ENCODE measurements at places on chromosomes 11 and 22.
A peak's percentile ranks its signal among the peaks of the same experiment; 100 is the strongest.

DNA sequence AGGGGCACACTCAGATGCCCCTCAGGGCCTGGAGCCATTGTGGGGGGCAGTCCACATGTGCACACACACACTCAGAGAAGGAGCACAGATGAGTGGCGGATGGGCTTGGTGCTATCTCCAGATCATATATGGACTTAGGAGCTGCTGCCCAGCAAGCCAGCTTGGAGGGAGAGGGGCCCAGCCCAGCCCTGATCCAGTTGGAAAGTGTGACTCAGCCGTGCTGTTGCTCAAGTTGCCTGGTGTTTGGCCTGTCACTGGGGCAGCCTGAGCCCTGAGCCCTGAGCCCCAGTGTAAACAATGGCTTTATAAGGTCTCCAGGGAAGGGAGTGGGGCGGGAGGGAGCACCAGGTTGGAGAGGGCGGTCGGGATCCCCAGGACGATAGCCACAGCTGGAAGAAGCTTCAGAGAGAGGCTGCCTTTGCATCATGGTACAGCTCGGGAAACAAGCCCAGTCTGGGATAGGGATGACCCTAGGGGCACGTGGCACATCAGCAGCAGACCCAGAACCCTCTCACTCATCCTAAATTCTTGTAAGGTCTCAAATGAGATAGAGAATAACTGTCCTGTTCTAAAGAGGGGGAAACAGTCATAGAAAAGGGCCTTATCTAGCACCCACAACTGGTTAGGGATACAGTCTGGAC lies 4.8 kb downstream of the SELENOM start:
- no peak for DNase-seq

DNA sequence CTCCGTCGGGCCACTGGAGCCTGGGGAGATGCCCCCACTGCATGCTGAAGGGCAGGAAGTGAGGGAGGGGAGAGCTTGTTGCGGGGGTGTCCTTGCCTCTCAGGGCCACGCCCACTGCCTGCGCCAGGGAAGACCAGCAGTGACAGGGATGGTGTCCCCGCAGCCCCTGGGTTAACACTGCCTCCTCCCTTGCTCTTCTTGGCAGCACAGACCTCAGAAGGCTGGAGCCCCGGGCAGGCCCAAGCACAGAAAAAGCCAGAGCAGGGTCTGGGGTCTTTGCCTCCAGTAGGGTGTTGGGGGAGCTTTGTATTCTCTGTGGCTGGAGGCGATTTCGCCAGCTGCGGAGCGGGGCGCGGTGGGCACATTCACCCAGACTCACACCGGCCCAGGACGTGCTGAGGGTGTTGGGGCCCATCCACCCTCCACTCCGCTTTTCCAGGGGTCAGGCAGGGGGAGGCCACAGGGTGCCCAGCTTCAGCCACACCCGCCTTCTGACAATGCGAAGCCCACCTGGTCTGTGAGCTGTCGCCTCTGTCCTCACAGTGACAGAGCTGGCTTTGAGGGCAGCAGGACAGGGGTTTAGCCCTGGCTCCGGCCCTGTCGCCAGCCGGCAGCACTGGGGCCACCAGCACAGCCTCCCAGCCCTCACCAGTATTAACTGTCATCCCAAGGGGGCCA lies 83.7 kb downstream of the CDKN1C start:
- peak; percentile 44 for DNase-seq

- DNase-seq: no peak
These were observed 91.3 kb downstream of the RELT start for GRCh38 chr11:73467505-73467904.

DNA sequence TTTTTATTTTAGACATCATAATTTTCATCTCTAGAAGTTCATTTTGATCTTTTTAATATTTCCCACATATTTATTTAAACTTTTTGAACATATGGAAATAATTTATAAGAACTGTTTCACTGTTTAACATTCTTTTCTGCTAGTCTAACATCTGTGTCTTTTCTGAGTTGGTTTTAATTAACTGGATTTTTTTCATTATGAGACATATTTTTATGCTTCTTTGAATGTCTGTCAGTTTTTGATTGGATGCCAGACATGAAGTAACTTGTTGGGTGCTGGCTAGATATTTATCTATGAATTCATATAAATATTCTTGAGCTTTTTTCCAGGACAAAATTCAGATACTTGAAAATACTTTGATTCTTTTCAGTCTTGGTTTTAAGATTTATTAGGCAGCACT lies 317.8 kb upstream of the NCAM1 start:
- DNase-seq: no peak

- no peak for DNase-seq
These were observed 8.0 kb downstream of the SIK3 start for GRCh38 chr11:117090111-117090706.

- no peak for DNase-seq
These were observed 31.6 kb downstream of the MARK2 start for GRCh38 chr11:63870351-63871140.

DNA sequence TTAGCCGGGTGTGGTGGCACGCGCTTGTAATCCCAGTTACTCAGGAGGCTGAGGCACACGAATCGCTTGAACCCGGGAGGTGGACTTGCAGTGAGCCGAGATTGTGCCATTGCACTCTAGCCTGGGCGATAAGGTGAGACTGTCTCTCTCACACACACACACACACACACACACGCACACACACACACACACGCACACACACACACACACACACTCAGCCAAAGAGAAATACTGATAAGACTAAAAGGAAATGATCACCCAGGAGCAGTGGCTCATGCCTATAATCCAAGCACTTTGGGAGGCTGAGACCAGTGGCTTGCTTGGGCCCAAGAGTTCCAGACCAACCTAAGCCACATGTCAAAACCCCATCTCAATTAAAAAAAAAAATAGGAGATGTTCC lies 20.8 kb downstream of the HSPA8 start:
- no peak for DNase-seq

DNA sequence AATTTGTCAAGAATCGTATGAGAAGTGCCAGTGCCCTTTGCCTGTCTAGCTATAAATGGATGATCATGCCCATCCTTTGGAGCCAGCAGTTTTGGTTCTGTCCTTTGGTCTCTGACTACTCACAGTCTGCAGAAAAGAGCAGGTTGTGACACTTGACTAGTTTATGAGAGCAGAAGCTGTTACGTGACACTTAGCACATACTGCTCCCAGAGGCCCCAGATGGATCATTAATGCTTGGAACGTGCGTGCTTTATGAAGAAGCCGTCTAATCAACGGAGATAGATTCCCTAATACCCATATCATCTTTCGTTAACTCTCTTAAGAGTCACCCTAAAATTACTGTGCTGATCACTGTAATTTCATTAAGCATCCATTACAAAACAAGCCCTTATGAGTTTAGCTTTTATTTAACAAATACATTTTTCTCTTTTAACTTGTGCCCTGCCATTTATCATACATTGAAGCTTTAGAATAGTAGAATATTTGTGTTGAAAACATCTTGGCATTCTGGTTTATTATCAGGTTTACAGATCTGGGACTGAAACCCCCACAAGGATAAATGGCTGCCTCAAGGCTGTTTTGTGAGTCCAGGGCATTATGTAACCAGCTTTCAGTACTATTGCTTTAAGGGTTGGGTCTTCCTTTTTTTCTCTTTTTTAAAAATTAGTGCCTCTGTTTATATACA lies 47.0 kb upstream of the ADORA2A start:
- no peak for DNase-seq

DNA sequence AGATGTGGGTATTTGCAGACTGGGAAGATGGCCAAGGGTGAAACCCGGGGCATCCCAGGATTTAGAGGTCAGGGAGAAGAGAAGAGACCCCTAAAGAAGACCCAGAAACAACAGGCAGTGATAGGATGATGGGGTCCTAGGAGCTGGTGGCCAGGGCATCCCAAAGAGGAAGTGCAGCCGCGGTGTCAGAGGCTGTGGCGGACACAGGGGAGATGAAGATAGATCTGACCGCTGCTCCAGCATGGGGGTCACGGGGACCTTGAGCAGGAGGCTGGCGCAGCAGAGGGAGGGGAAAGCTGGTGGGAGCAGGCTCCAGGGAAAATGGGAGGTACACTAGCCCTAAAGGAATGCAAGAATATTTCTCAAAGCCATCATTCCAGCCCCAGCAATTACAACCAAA lies 47.3 kb downstream of the CTTN start:
- DNase-seq: no peak

GRCh38 chr11:20243974-20244373 lies 83.7 kb upstream of the DBX1 start:
- no peak for DNase-seq

DNA sequence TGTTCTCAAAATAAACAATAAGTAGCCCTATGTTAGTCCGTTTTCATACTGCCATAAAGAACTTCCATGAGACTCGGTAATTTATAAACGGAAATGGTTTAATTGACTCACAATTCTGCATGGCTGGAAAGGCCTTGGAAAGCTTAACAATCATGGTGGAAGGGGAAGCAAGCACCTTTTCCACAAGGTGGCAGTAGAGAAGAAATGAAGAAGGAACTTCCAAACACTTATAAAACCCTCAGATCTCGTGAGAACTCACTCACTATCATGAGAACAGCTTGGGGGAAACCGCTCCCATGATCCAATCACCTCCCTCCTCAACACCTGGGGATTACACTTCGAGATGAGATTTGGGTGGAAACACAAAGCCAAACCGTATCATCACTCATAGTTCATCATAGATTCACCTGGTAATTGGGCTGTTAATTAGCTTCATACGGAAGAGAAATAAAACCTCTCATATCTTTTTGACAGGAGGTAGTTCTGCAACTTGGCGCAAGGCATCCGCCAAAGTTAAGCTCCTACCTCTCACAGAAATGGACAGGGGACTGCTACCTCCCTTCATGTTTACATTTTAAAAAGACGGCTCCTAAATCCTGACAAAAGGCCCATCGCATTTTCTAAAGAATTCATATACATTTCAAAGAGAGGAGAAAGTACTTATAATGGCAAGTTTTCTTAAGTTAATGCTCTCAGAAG lies 49.0 kb downstream of the MUC15 start:
- no peak for DNase-seq

- no peak for DNase-seq
These were observed 31.3 kb upstream of the ADA2 start for GRCh38 chr22:17250380-17251082.

GRCh38 chr11:2074266-2074825 lies 64.8 kb downstream of the IGF2 start:
- peak; percentile 53 for DNase-seq

- DNase-seq: no peak
These were observed 90.1 kb downstream of the PDHX start for GRCh38 chr11:35006389-35007128.

DNA sequence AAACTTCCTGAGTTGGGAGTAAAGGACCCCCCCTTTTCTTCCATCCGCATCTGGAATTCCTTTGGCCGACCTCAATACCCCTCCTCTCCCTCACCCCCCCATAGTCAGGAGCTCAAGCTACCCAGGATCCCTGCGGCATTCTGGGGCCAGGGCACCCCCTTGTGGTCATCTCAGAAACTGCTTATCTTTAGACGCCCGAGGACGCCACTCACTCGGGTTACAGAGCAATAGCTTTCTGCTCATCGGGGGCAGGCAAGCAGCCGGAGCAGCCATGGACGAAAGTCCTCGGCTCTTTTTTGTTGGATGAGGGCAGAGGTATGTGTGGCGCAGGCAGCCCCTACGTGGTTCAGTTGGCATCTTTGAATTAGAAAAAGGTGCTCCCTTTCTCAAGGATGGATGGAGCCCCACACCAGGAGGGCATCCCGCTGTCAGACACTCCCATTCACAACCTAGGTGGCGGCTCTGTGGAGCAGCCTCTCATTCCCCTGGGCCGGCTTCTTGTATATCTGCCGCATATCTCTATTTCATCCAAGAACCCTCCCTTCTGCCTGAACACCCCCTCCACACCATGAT lies 2.3 kb downstream of the C1QTNF5 start:
- peak; percentile 85 for DNase-seq

GRCh38 chr11:69076129-69076791 lies 27.5 kb downstream of the TPCN2 start:
- no peak for DNase-seq

- DNase-seq: no peak
These were observed 6.5 kb upstream of the BATF2 start for GRCh38 chr11:65003282-65003681.

GRCh38 chr11:45146072-45147016 lies at the start of gene PRDM11:
PRDM11 (plus strand) TSS chr11:45146639; CDS start chr11:45181767, 35,128 bp downstream.
- DNase-seq: peak; percentile 77

- DNase-seq: no peak
These were observed 266.7 kb downstream of the TMEM135 start for GRCh38 chr11:87304412-87304811.

DNA sequence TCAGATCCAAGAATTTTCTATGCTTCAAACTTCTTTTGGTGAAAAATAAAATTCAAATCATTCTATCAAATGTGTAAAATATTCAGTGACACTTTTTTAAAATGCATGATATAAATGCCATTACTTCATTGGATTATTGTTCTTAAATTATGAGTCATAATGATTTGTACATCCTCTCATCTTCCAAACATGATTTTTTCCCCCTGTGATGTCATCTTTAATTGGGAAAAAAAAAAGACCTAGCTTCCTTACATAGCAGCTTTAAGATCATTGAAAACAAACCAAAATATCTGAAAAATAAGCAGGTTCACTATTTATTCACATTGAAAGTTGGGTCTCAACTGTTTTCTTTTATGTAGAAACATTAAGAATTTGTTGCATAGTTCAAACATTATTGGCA lies 1549.4 kb downstream of the LRRC4C start:
- no peak for DNase-seq

DNA sequence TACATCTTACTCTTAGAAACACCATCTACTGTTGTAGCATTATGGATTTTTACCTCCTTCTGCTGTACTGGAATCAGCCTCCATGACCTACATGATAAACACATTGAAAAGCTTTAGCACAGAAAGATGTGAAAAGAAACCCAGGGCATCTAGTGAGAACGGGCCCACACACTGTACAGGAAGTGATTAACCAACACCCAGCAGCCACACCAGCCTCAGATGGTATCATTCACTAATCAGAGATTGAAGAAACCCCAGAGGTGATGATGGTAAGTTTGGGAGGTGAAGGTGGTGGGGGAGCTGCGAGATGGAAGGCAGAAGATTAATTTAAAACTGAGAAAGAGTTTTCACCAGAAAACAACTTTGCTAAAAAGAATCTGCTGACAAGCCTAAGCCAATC lies 46.1 kb downstream of the RASSF10 start:
- no peak for DNase-seq

DNA sequence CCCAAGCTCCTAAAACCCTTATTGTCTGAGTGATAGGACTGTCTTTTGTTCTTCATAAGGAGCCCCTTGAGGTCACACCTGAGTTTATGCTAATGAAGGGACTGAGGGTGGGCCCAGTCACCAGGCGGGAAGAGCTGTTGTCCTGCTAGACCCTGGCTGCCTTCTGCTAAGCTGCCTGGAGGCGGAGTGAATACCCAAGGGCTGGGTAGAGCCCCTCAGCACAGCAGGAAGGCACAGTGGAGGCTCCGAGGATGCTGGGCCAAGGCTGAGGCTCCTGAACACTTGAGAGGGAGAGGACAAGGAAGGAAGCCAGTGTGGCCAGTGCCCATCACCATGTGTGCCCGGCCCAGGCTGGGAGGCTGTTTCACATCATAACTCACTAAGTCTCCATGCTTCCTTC lies 4.8 kb upstream of the PHF21B start:
- no peak for DNase-seq

DNA sequence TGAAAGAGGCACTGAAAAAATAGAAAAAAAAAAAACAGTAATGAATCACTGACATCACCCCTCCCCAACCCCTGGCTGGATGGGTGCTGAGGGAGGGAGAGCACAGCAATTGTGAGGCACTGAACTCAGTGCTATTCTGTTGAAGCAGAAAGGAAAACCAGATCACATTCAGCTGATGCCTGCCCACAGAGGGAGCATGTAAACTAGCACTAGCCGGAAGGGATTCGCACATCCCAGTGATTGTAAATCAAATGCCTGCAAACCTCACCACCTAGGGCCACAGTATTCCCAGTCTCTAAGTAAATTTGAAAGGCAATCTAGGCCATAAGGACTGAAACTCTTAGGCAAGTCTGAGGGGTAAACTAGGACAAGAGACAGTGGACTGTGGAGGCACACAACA lies 772.0 kb upstream of the CCDC179 start:
- no peak for DNase-seq
